ENCODE measurements at places on chromosomes 4 and X. TPM values are rescaled to one million over a fixed set of nuclear protein-coding genes. Genes with fewer than 3 reads are reported as not detected.

Gene PDE5A
- total RNA-seq: 74.4 TPM

DNA sequence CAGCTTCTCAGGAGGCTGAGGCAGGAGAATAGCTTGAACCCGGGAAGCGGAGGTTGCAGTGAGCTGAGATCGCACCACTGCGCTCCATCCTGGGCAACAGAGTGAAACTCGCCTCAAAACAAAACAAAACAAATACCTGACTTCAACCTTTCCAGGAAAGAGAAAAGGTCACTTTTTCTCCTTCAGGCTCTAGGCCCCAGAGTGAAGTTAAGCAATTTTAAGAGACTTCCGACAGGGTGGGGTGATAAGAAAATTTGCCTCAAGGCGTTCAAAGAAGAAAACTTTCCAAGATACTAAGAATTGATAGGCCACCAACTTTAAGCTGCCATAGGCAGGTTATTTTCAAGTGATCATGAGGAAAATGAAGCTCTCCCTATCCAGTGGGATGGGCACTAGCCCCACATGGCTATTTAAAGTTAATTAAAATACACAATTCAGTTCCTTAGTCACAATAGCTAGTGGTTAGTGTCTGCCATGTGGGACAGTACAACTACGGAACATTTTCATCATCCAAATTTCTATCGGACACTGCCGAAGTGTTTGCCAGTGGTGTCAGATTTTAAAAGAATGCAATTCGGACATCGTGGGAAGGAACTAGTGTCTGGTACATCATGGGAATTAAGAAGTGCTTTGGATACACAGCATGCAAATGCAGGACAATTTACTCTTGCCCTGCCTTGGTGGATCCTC, 33.0 kb downstream of the SMS start:
- DNase-seq: no peak

Gene TRIML2
- not detected for total RNA-seq

DNA sequence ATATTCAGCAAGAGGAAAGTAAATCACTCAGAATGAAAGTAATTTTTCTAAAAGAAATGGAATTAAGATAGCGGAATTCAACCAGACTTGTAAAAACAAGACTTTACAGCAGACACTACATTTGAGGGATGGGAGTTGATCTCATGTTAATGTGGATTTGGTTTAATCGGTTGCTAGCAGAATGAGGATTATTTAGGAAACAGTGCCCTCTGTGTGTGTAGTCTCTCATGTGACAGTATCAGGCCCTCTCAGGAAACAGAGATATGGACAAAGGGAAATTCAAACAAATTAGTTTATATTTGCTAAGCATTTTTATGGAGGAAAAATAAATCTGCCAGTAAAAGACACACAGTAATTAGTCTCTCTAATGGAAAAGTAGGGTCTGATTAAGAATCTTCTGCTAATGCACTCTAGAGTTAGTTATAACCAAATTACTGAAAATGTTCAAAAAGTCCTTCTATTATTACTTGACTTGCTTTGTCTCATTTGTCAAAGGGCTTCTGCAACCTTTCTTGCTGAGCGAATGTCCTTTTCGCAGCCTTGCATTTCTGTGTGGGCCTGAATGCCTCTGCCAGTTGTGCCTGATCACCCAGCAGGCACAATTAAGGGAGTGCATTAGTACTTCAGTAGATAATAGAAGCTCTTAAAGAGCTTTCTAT, 1282.3 kb upstream of the TENM3 start:
- no peak for DNase-seq

Gene TMPRSS11D
- total RNA-seq: not detected

DNA sequence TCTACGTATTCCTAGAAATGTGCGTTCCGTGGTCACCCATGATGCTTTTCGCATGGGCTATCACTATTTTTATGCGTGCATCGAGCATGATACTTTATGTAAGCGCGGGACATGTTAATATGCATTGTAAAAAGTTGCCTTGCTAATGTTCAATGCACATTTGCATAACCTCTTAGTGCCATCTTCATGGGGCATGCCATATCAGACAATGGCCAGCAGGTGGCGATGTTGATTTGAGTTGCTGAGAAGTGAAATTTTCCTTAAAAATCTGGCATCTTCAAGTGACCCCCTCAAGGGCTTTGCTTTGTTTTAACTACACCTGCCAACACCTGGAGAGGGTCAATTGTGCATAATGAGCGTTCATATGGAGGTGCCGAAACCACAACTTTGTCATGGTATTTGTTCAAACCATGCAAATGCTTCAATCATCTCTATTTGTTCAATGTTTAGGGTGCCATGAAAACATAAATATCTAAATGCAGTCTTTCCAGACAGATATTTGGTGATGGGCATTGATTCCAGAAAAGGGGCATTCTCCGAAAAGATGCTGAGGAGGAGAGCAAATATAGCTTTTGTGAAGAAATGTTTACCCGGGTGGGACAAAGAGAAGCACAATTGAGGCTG, 833.9 kb upstream of the PRKX start:
- peak; percentile 48 for DNase-seq

DNA sequence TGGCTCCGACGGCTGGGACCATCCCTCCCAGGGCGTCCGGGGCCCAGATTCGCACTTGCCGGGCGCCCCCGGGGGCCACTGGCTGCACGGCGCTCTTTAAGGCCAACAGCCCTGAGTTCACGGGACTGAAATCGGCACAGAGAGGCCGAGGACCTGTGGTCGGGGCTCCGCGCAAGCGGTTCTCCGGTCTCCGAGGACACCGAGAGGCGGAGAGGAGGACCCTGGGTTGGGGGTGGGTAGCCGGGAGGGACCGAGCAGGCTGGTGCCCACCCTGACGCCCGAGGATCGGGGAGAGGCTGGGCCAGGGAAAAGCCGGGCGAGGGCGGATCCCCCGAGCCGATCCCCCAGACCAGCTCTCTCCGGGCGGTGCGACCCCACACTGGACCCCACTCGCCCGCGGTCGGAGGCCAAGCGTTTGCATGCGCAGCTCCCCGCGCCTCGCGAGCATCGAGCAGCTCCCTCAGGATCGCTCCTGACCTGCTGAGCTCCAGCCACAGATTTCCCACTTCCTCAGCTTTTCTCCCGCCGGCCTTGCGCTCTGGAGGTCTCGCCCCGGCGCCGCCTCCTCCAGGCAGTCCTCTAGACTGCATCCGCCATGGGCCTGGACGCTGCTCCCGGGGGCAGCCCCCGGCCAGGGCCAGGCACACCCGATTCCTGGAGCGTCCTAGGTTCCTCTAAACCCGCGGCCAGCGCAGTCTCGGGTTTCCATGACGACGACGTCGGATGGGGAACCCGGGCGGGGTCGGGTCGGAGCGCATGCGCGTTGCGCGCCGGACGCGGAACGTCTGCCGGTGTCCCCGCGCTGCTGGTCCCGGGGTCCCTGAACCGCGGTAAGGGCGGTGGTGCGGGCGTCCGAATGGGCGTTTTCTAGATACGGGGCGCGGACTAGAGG, 17.6 kb upstream of the NAT8L start:
- DNase-seq: peak; percentile 75

DNA sequence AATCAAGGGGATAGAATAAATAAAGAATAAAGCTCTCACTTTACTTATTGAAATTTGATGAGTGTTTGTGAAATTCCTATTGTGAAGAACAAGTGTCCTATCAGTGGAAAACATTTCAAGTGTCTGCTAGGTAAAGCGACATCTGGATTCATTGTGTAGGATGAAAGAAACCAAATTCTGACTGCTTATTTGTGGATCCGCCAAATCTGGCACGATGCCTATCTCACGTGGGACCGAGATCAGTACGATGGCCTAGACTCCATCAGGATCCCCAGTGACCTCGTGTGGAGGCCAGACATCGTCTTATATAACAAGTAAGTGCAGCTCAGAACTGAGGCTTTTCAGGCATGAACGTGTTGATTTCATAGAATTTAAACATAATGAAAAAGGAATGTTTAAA, 1.9 kb downstream of the CHRNA9 start:
- DNase-seq: no peak

DNA sequence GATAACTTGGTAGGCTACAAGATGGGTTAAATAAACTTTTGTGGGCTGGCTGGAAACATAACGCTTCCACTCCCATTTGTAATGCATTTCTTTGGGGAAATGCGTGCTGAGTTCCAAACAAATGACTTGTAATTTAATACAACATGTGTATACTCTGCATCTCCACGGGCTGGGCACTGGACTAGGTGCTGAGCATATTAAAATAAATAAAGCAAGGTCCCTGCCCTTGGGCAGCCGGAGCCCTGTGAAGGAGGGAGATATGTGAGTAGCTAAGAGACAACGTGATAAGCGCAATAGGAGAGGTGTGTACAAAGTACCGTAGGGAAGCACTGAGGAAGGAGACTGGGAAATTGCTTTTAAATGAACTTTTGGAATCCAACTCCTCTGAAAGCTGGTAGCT, 147.2 kb upstream of the RBPJ start:
- no peak for DNase-seq

GRCh38 chrX:117840645-117841044, 276.0 kb downstream of the KLHL13 start:
- DNase-seq: no peak

DNA sequence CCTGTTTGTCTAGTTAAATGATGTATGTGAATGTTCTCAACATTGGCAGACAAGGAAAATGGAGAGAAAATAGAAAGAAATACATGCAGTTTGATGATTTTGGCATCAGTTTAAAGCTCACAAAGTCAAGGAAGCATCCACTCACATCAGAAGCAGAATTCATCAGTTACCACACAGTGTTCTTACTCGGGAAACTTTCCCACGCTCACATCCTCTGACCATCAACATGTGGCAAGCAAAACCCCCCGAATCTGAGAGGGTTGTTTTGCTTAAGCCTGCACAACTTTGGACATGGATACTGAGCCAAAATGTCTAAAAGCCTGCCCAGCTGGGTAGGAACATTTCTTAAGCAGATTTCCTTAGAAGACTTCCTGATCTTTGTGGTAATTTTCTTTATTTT, 407.6 kb downstream of the ANKRD50 start:
- no peak for DNase-seq

Gene JAKMIP1
- total RNA-seq: 0.29 TPM

GRCh38 chrX:105116486-105116885, 104.0 kb downstream of the TEX13A start:
- DNase-seq: no peak

- DNase-seq: no peak
These were observed 4.8 kb downstream of the C4orf54 start for GRCh38 chr4:99652596-99653436.

- no peak for DNase-seq
These were observed 384.4 kb downstream of the PCDH7 start for GRCh38 chr4:31104577-31104976.

DNA sequence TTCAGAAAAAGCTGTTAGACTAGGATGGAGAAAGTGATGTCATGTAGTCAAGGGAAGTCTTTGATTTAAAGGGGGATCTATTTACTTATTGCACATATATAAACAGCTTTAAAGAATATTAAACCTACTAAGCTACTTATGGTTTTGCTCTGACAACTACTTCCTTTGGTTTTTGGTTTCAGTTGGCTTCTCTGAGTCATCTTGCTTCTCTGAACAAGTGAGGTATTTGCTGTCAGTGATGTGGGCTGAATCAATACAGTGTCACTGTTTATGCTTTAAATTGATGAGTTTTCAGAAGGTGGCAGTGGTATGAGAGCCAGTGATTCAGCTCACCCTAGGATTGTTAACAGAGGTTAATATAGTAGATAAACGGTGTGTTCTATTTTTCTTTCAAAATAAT, 75.1 kb downstream of the CEP44 start:
- DNase-seq: no peak

Gene CCDC110
- total RNA-seq: 2.3 TPM

DNA sequence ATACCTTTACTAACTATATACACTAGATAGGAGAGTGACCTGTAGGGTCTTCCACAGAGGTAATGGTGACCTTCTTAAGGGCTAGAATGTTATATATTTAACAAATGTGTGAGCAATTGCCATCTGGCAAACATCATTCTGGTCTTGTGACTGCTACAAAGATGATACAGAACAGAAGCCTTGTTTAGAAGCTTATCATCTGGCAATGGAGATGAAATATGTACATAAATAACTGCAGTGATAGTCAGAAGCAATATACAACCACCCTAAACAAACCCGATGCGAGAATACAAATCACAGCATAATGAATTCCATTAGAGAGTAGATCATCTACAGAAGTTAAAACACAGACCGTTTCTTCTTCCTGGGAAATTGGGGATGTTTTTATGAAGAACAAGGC, 952.7 kb upstream of the SLIT2 start:
- DNase-seq: no peak

Gene CDKL2
- total RNA-seq: 1.1 TPM

Gene CHST7
- 7.8 TPM for total RNA-seq

Gene TLL1
- 7.9 TPM for total RNA-seq

Gene PLCXD1
- total RNA-seq: 15.1 TPM

GRCh38 chr4:1091561-1091995, 21.8 kb downstream of the RNF212 start:
- DNase-seq: no peak

- DNase-seq: no peak
These were observed 875.5 kb upstream of the INTU start for GRCh38 chr4:126757219-126757618.

Gene GSX2
- not detected for total RNA-seq

GRCh38 chr4:2817701-2818350, 24.9 kb downstream of the SH3BP2 start:
- DNase-seq: no peak

Gene LGI2
- 1.5 TPM for total RNA-seq

DNA sequence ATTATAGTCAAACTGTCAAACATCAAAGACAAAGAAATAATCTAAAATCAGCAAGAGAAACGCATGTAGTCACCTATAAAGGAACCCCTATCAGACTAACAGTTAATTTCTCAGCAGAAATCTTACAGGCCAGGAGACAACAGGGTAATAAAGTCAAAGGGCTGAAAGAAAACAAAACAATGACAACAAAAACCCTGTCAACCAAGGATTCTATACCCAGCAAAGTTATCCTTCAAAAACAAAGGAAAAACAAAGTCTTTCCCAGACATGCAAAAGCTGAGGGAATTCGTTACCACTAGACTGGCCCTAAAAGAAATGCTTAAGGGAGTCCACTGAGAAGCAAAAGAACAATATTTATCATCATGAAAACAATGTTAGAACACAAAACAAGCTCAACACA, 22.1 kb downstream of the TMEM154 start:
- no peak for DNase-seq

Gene FAM47A
- not detected for total RNA-seq

- DNase-seq: no peak
These were observed 437.3 kb upstream of the NDST3 start for GRCh38 chr4:117596917-117597480.

Gene CCNI
- 238 TPM for total RNA-seq

All from ureter (tissue), 1 donor.